D341Med (cell line): ENCODE measurements at places on chromosomes 3 and 15.

DNA sequence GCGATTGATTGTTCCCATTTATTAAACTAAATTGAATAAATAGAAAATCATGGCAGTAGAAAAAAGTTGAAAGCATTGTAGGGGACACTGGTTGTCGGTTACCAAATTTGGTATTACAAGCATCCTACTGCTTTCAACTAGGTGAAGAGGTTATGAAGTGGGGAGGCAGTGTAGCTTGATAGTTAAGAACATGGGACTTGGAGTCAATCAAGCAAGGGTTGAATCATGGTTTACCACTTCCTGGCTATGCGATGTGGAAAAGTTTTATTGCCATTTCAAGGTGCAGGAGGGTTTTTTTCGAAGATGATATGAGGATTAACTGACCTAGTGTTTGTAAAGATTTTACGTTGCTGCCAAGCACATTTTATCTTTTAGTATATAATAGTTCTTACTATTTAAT, 318.2 kb upstream of the KCNH8 start:
- DNase-seq: no peak

DNA sequence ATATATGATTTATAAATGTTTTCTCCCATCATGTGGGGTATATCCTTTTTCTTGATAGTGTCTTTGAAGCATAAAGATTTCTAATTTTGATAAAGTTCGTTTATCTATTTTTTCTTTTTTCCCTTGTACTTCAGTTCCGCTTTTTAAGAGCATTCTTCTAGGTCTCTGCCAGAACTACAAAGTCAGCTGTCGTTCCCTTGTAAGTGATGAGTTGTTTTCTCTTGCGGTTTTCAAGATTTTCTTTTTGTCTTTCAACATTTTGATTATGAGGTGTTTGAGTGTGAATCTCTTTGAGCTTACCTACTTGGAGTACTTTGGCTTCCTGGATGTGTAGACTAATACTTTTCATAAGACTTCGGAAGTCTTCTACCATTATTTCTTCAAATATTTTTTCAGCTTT, 9.3 kb upstream of the PRICKLE2 start:
- no peak for DNase-seq

GRCh38 chr3:143464850-143465249, 345.3 kb downstream of the CHST2 start:
- DNase-seq: no peak

DNA sequence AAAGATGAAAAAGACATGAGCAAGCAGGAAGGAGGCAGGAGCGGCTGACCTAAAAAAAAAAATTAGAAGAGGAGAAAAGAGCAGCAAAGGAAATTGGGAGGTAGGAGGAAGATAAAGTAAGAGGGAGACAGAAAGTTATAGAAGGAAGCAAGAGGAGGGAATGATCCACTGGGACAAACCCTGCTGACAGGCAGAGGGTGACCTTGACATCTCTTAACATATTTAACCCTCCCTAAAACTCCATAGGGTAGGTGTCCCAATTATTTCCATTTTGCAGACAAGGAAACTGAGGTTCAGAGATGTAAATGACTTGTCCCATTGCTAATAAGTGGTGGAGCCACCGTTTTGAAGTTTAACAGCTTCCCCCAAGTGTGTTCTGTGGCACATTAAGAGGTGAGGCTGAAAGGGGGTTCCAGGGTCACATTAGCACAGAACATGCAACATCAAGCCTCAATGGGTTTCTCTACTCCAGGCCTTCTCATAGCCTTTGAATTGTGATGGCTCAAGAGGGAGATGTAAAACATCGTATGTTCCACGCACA, 37.4 kb upstream of the PRICKLE2 start:
- DNase-seq: no peak

GRCh38 chr3:59482684-59483083, 432.9 kb upstream of the CFAP20DC start:
- no peak for DNase-seq
